Activated B cell treated with CpG ODN at 0.5 μM for 24 hours (primary cell): ENCODE measurements at places on chromosomes 3 and 15.

- no peak for DNase-seq
Observed at GRCh38 chr3:27279123-27279522, 90.1 kb downstream of the NEK10 start.

GRCh38 chr3:128071771-128072453, 19.7 kb downstream of the SEC61A1 start:
- DNase-seq, result no peak

- DNase-seq, result no peak
Observed at GRCh38 chr3:155512175-155512866, 218.8 kb upstream of the STRIT1 start.

DNA sequence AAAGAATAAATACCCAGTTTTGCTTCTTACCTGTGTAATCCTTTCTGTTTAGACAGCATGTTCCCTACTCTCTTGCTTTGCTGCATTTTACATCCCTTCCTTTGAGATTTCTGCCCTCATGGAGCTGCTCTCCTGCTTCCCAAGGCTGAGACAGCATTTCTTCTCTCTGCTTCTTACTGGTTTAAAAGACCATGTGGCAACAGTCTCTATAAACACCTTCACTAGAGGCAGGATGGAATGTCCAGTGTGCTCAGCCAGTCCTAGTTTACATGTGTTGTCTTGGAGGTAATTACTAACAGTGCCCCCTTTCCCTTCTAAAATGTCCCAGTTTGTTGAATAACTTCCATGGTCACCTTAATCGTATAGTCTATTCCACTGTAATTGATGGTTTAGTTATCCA, 262.3 kb downstream of the CNTN3 start:
- no peak for DNase-seq

GRCh38 chr3:18446149-18446825, 21.1 kb upstream of the SATB1 start:
- no peak for DNase-seq

DNA sequence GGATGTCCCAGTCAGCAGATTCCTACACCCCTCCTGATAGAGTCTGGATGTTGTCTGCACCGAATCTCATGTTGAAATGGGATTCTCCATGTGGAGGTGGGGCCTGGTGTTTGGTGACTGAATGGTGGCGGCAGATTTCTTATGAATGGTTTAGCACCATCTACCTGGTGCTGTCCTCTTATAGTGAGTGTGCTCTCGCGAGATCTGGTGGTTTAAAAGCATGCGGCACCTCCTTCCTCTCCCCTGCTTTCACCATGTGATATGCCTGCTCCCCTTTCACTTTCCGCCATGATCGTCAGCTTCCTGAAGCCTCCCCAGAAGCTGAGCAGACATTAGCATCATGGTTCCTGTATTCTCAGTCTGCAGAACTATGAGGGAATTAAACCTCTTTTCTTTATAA, 135.2 kb upstream of the SLC6A11 start:
- no peak for DNase-seq
